ENCODE measurements at places on chromosomes 6 and 20.

DNA sequence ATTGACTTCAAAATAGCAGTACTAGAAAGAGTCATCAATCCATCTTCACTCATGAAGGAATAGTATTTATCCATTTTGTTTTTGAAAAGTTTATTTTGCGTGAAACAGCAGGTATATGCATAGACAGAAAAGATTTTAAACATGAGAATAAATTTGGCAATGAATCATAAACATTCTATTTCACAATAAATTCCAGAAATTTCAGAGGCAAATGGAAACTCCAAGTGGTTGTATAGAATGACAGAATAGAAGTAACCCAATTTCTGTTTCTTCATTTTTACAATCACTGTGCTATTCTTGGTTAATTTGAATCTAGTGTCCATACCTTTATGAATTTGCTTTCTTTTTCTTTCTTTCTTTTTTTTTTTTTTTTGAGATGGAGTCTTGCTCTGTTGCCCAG is 173.0 kb upstream of the ECI2 start:
- DNase-seq: no peak

DNA sequence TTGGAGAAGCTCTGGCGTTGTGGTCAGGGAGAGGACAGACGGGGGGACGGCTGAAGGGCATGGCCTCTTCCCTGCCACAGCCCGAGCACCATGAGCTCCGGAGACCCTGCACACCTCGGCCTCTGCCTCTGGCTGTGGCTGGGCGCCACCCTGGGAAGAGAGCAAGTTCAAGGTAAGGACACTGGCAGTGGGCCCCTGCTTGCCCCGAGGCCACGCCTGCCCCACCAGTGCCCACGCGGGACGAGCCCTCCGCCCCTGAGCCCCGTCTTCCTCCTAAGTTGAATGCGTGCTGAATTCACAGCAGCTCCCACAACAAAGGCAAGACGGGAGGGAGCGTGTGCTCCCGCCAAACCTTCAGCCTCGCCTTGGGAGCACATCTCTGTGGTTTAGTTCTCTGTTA is 2.0 kb downstream of the COL20A1 start:
- no peak for DNase-seq

- DNase-seq: no peak
Observed at GRCh38 chr6:69489970-69490369, 306.8 kb downstream of the LMBRD1 start.

DNA sequence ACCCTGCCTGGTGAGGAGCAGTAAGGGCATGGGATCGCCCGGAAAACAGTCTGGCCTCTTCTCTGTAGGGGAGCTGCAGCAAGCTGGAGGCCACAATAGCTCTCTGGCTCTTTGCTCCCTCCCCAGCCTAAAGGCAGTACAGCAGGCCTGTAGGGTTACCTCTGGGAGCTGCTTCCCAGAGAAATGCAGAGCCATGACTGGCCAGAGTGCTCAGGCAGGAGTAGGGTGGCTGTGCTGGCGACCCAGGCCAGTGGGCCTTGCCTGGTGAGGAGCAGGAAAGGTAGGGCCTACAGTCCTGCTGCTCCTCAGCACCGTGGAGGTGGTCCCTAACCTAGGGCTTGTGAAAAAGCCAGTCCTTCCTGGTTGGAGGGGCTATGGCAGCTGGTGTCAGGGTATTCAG is 129.9 kb upstream of the CHD6 start:
- no peak for DNase-seq

GRCh38 chr6:2658788-2659187 is 91.9 kb downstream of the MYLK4 start:
- no peak for DNase-seq
